ENCODE measurements at places on chromosomes 3 and 15.

GRCh38 chr3:112789787-112790186, 56.9 kb downstream of the CD200R1L start:
- no peak for DNase-seq

DNA sequence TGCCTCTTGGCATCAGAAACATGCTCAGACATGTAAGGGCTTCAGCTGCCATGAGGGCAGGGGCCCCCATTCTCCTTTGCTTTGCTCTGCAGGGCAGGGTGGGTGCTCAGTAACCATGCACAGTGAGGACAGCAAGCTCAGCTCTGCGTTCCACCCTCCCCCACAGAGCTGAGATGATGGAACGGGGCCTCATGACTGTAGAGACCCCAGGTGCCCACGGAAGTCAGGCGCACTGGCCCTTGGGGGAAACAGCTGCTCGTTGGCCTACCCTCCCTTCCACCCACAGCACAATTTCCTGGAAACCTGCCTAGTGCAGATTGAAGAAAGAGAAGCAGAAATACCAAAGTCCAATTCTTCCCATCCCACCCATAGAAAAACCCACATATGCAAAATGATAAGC, 10.5 kb downstream of the CTXND1 start:
- no peak for DNase-seq

DNA sequence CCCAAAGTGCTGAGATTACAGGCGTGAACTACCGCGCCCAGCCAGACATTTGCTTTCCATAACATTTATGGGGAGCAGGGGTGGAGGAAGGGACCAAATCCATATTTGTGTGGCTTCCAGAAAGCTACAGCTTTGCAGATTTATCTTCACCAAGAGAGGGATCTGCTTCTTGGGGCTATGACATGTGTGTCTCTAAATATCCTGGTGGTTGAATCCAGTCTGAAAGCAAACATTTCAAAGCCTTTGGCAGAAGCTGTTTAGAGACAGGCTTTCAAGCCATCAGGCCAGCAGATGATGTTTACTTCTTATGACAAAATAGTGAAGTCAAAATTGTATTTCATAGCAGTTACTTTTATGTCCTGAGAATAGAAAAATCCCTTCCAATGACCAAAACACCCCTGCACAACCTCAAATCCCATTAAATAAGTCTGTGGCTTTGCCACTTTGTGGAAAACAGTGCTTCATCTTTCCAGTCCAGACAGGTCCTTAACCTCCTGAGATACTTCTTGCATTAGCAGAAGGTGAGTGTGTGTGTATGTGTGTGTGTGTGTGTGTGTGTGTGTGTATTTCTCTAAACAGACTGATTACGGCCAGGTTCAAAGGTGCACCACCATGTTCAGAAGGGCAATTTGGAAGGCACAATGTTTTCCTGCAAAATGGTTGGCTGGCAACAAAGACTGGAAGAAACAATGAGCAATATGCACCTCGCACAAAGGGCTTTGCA, 191.4 kb upstream of the LRIG1 start:
- DNase-seq = no peak

DNA sequence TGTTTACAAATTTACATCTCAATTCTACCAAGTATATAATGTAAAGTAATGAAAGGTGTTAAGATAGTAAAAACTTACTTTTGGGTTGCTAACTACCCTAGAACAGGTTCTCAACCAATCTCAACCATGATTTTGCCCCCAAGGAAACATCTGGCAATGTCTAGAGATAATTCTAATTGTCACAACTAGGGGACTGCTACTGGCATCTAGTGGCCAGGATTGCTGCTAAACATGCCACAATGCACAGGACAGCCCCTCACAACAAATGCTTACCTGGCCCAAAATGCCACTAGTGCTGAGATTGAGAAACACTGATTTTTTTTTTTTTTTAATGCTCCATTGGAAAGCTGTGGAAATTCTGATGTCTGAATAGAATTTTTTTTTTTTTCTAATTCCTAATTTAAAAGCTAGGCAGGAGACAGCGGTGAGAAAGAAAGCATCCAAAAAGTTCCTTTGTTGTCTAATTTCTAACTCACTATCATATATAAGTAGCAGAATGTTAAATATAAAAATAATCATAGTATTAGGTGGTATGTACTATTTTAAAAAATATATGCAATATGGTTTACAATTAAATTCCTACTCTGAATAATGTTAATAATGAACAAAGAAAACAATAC, 81.5 kb downstream of the TJP1 start:
- no peak for DNase-seq

DNA sequence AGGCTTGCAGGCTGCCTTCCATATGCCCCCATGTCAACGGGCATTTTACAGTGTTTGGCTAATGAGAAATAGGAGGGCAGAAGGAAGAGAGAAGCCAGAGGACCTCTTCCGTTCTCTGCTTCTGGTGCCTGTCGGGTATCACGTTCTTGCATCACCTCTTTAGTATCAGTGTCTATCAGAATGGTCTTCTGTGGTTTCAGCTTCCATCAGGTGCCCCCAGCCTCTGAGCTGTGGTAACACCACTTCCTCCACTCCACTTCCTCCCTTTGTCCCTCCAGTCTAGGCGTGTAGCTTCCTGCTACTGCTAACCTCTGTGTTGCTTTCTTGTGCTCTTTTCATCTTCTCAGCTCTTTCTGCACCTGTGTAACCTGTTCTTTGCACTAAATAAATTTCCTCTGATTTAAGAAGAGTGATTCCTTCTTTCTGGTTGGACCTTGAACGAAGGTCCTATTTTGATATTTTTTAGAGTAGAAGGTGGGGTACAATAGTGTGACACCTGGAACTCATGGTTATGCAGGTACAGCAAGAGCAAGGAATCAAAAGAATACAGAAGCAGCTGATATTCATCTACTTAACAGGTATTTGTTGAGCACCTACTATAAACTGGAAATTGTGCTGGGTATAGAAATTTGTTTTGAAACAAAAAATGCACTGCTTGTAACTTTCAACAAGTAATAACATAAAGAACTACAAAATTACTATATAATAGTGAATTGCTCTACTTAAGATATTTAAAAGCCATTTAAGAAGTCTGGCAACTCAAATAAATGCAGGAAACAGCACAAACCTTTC, 27.4 kb upstream of the FOXB1 start:
- DNase-seq = no peak

DNA sequence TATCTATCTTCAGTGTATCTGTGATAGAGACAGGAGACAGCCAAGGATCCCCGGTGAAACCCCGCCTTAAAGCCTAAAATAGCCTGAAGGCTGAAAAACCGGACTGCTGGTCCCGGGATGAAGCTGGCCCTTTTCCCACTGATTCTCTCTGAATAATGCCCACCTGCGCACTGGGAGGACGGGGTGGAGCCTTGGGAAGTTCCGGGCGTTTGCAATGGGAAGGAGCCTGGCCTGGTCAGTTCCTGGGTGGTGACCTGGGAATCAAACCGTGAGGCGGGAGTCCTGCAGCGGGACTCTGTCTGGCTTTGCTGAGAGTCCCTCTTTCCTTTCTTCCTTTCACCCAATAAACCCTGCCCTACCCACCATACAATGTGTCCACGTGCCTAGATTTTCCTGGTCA, 157.9 kb downstream of the C3orf38 start:
- DNase-seq = no peak

DNA sequence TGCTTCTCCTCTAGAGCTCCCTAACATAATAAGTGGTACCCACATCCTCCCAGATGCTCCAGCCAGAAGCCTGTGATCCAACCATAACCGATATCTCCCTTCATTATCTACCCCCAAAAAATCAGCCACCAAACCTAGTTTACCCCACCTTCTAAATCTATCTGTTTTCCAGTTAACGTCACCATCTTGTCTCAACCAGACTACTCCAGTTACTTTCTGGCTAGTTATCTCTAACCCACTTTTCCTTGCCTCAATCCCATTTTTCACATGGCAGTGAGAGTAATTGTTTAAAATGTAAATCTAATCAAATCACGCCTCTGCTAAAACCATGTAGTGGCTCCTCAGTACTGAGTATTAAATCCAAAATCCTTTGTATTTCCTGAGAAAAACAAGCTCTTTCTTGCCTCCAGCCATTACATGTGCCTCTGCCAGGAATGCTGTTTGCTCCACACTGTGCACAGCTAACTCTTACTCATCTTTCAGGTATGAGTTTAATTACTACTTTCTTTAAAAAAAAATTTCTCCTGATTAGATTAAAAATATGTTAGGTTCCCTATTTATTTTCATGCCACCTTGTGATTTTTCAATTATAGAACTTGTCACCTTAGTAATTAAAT, 15.4 kb downstream of the CCDC54 start:
- DNase-seq = no peak

GRCh38 chr3:72550582-72551262, 297.5 kb downstream of the SHQ1 start:
- DNase-seq = no peak

GRCh38 chr15:53453253-53454105, 306.0 kb downstream of the WDR72 start:
- DNase-seq = no peak

- DNase-seq = no peak
These were observed 127.3 kb downstream of the NR2F2 start for GRCh38 chr15:96457841-96458240.

GRCh38 chr3:184066211-184066610, 13.4 kb downstream of the HTR3C start:
- DNase-seq = no peak

GRCh38 chr15:27792756-27793264, 306.3 kb downstream of the OCA2 start:
- no peak for DNase-seq

DNA sequence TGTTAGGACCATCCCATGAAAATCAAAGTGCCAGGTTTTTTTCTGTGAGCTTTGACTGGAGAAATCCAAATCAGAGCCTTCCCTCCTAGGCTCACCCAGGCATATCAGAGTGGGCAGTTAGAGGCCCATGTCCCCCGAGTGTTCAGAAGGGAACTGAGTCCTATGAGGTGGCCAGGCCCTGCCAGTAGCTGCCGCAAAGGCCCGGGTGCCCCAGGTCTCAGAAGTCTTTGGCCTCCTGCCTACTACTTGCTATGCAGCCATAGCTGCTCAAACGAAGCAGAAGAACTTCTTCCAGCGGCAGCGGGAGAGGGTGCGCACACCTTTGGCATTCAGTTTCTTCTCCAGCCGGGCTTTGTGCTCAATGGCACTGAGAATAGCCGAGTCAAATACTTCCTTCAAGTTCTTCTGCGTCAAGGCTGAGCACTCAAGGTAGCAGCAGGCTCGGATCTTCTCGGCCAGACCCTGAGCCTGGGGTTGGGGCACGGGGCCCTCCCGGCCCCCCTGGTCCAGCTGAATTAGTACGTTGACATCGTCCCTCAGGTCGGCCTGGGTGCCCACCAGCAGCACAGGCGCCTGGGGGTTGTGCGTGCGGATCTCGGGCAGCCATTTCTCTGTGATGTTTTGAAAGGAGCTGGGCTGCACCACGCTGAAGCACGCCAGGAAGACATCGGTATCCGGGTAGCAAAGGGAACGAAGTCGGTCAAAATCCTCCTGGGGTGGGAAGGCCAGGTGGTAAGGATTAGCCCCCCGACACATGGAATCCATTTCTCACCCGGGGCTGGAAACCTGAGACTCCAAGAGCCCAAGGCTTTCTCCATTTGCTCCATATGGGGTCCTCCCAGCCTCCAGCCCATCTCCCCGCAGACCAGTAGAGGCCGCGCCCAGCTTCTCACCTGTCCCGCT, 992 bp downstream of the RHOV start:
- no peak for DNase-seq

- no peak for DNase-seq
These were observed 85.3 kb upstream of the CRBN start for GRCh38 chr3:3264796-3265195.

GRCh38 chr3:119990888-119991287, 103.4 kb downstream of the GSK3B start:
- DNase-seq = peak; percentile 61

- DNase-seq = no peak
These were observed 533 bp upstream of the SMAD3 start for GRCh38 chr15:67064607-67065530.

- no peak for DNase-seq
These were observed 124.6 kb upstream of the CADPS start for GRCh38 chr3:62999791-63000190.

DNA sequence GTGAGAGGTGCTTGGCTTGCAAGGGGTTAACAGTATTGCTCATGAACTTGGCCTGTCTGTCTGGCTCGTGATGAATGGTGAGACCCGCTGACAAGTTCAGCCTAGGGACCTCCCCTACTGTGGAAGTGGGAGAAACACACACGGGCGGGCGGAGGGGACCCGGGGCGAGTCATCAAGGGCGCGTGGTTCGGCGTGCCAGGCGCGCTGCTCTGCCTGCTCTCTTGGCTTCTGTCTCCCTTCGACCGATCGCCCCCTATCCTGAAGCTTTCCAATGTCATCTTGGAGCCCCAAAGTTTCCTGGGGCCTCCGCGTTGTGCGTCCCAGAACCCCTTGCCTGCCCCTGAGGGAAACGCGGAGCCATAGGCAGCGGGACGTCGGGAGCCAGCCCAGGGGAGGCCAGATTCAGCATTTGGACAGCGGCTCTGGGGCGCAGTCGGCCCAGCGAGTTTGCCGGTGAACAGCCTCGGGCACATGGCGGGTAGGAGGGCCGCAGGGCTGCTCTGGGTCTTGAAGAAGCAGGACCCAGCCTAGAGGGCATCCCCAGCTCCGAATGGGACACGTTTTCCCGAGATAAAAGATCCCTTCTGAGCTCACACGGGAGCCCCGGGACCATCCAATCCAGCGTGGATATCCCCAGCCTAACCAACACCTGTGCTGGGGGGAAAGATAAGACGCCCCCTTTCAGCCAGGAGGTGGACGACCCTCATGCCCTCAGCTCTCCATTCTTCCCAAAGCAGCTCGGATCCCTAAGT, 27.0 kb upstream of the POLG start:
- DNase-seq = peak; percentile 54

DNA sequence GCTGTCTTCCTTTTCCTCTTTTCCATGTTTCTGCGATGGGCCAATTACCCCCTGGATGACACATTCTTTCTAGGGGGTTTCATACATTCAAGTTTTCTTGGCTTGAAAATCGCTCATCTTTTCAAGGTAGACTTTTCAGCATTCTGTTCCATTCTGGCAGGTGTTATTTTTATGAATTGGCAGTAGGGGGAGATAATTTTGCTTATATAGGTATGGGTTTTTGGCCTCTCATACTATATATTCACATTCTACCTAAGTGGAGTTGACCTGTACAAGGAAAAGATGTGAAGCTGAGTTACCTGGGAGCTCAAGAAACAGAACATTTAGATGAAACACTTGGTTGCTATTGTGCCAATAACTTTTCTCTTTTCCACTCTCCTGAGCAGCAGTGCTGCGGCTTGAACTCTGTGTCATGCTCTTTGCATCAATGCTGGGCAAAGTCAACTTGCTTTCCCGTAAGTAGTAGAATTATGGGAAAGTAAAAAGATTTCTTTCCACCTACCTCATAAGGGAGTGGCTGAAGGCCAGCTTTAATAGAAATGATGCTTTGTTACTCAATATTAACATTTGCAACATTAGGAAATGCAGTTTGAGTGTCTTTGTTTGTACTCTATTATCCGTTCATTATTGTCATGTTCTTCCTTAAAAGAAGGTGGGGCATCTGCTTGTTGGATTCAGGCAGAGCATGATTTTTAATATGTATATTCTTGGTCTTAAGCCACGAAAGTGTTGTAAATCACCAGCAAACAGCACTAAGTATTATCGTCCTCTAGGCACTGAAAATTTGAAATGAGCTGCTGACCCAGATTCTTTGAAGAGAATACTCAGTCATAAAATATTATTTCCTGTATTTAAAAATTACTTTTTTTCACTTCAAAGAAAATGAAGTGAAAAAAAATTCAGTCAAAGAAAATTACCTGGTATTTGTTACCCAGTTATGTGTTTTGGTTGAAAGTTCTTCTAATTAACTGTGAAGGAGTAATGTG, 27.7 kb upstream of the MFSD1 start:
- peak; percentile 19 for DNase-seq

GRCh38 chr3:196554205-196554604, 14.1 kb downstream of the WDR53 start:
- DNase-seq = peak; percentile 64
